ENCODE measurements at places on chromosomes 13 and 19.

DNA sequence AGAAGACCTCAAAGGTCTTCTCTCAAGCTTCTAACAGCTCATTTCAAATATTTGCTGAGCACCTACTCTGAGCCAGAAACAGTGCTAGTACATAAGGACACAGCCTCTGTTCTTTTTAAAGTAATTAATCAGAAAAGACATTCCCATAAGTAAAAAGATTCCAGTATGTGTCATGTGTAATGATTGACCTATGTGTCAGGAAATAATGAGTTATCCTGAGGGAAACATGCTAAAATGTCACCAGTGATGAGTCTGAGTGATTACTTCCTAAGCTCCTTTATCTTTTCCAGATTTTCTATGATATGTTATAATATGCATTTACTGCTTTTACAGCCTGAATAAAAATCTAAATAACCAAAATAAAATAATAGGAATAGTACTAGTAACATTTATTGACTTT lies 107.6 kb downstream of the SLC25A15 start:
- no peak for DNase-seq

DNA sequence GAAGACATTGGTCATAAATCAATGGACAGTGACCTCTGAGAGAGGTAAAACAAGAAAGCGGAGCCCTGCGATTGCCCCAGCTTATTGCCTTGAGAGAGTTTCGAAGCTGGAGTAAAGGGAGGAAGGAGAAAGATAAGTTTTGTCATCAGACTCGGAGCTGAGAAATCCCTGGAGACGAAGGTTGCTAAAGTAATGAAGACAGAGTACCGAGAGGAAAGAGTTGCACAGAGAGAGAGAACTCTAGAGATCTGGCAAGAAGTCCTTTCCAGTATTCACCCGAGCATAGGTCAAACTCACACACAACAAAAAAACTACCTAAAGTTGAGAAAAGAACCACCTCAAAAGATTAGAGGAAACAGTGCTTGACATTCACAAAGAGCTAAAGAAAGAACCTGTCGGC lies 472.0 kb downstream of the DACH1 start:
- no peak for DNase-seq

GRCh38 chr19:51808333-51808986 lies 13.5 kb downstream of the FPR3 start:
- peak; percentile 71 for DNase-seq

GRCh38 chr13:112735791-112736190 lies 46.0 kb downstream of the ATP11A start:
- DNase-seq, result no peak

Data from EL (cell line).